ENCODE measurements at places on chromosomes 5 and 9.

GRCh38 chr5:160342413-160342941 lies 27.9 kb downstream of the C1QTNF2 start:
- DNase-seq, result no peak

DNA sequence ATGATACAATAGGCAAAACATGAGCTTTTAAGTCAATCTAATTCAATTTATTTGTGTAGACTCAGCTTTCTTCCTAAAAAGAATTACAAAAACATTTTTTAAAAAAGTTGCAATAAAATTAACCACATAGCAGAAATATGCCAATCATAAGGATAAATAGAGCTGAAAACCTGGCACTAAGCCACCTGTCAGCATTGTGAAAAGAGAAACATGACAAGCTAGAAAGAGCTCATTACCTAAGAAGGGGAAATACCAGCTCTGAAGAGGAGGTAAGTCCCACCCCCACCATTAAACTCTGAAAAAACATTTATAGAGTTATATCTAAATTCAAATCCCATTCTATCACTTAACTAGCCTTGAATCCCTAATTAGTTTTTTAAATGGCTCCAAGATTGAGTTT lies 372.9 kb downstream of the OSTF1 start:
- DNase-seq, result no peak

GRCh38 chr9:114386886-114387679 lies 699 bp downstream of the AKNA start:
- no peak for DNase-seq

- no peak for DNase-seq
Observed at GRCh38 chr9:89323390-89323789, 5.1 kb downstream of the SECISBP2 start.

Data from NCI-H774 (cell line).